ENCODE measurements at places on chromosomes 11 and 22.

DNA sequence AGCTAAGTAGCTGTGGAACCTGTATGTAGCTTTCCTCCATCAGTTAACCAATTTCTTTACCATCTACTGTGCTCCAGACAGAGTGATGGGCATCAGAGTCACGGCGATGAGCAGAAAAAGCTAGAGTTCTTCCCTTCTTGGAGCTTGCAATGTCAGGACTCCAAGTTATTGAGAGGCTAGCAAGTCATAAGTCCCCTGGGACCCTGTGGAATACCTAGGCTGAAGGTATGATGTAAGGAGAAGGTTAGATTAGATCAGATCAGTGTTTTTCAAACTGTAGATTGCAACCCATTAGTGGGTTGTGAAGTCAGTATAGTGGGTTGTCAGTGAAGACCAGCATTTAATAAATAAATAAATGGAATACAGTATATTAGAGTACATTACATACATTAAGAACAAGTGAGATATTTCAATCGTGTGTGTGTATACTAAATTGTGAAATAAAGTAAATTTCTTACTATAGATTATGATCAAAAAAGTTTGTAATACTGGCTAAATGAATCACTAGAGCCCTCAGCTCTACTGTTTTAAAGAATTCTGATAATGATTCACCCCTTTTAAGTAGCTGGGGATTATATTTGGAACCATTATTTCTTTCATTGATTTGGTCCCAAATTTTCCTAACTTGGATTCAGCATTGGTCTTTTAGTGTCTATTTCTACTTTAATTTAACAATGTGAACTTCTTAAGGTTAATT, 52.3 kb downstream of the RASSF10 start:
- no peak for DNase-seq

DNA sequence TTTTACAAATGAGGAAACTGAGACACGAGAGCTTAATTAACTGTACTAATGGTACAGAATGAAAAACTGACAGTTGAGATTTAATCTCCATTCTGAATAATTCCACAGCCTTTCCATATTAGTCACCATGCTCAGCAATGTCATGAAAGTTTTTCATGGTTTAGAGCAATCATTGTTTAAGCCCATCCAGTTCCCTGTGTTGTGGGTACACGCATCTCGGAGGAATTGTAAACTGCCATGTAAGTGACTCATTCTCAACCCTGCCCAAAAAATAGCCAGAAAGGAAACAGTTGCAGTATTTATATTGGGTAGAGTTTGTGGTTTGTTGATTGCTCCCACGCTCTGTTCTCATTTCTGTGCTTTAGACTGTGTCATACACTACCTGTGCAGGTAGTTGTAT, 1790.8 kb downstream of the LRRC4C start:
- no peak for DNase-seq

DNA sequence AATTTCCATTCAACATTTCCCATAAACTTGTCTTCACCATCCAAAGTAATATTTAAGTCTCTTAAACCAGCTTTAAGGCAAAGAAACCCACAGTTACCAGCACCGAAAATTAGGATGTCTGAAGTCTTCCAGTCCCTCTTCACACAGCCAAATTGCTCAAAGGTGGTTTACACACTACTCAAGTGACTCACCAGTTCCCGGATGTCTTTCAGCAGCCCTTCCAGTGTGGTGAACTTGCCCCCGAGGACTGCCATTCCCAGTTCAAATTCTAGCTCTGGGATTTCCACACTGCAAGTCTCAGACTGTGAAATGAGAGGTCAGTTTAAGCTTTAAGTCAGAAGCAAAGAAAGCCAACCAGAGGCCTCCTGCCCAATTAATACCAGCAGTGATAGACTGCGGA, 5.1 kb downstream of the ZPR1 start:
- DNase-seq: no peak

- no peak for DNase-seq
Measured at GRCh38 chr11:85619499-85619898, 7.6 kb downstream of the DLG2 start.

DNA sequence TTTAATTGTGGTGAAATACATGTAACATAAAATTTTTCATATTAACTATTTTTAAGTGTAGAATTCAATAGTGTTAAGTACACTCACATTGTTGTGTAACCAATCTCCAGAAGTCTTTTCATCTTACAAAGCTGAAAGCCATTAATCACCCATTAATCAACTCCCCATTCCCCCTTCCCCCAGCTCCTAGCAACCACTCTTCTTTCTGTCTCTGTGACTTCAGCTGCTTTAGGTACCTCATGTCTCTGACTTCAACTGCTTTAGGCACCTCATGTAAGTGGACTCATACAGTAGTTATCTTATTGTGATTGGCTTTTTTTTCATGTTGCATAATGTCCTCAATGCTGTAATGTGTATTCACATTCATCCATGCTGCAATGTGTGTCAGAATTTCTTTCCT, 150.8 kb upstream of the NTM start:
- no peak for DNase-seq

- no peak for DNase-seq
Measured at GRCh38 chr11:58485961-58486360, 21.9 kb downstream of the OR5B21 start.

DNA sequence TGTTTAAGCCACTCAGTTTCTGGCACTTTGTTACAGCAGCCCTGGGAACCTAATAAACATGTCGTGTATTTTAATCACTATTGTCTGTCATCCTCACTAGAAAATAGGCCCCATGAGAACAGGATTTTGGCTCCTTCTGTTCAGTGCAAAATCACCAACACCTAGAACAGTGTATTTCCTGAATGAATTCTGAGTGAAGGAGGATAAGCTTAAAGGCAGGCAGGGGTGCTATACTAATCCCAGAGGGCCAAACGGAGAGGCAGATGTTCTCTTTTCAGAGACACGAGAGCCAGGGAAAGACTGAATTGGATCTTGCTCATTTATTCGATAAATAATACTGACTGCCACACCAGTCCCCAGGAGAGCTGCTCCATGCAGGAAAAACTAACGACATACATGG, 10.4 kb downstream of the SMCO4 start:
- DNase-seq: no peak

- no peak for DNase-seq
Measured at GRCh38 chr22:31393893-31394292, 5.5 kb upstream of the DRG1 start.

- DNase-seq: no peak
Measured at GRCh38 chr22:48356731-48357130, 1470.9 kb downstream of the BRD1 start.

DNA sequence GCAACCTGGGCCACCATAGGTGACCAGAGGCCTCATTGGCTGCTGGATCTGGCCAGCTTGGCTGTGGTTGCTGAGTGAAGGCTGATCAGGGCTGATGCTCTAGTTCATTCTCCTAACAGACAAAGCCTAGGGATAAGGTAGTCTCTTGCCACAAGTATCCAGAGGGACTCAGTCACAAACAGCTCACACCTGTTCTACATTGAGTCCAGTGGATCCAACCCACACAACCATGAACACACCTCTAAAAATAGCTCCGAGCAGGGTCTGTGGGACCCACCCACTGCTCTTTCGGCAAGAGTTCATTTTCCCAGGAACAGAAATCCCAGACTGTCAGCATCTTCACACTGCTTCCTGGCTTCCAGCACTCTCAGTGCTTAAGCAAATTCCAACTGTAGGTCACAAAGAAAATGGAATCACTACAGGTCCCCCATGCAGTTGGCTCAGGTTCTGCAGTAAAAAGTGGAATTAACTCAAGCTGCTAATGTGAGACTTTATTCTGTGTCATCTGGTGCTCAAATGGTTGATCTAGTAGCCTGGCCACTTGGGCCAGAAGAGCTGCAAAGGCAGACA, 67.3 kb downstream of the PPFIBP2 start:
- DNase-seq: no peak

DNA sequence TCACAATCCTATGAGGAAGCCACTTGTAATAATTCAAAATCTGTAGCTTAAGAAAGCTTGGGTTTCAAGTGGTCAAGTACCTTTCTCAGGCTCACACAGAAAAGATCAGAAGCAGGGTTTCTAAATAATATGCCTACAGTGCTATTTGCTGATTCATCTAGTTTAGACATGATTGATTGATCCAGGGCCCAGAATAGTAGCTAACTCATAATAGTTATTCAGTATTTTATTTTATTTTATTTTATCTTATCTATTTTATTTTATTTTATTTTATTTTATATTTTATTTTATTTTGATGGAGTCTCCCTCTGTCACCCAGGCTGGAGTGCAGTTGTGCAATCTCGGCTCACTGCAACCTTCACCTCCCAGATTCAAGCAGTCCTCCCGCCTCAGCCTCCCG, 15.9 kb upstream of the PANX3 start:
- DNase-seq: no peak

- DNase-seq: no peak
Measured at GRCh38 chr22:49964136-49965090, 3.8 kb downstream of the PIM3 start.

DNA sequence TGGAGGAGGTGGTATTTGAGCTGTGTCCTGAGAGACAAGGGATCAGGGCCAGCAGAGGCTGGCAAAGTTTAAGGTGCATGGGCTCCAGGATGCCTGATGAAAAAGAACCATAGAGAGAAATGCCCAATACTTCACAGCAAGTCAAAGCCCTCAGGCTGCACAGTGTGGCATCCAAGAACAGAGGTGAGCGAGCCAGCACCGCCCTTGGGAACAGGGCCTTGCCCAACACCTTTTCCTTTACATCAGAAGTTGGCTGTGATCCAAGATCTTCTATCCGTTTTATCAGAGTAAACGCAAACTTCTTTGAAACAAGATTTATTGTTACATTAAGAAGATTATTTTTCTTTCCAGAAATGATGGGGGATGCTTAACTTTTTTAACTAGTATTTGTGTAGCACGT, 1.4 kb downstream of the B3GNT6 start:
- no peak for DNase-seq

GRCh38 chr11:119169282-119169719, 776 bp downstream of the NLRX1 start:
- no peak for DNase-seq

GRCh38 chr11:45774786-45775185, 30.2 kb upstream of the SLC35C1 start:
- DNase-seq: no peak

DNA sequence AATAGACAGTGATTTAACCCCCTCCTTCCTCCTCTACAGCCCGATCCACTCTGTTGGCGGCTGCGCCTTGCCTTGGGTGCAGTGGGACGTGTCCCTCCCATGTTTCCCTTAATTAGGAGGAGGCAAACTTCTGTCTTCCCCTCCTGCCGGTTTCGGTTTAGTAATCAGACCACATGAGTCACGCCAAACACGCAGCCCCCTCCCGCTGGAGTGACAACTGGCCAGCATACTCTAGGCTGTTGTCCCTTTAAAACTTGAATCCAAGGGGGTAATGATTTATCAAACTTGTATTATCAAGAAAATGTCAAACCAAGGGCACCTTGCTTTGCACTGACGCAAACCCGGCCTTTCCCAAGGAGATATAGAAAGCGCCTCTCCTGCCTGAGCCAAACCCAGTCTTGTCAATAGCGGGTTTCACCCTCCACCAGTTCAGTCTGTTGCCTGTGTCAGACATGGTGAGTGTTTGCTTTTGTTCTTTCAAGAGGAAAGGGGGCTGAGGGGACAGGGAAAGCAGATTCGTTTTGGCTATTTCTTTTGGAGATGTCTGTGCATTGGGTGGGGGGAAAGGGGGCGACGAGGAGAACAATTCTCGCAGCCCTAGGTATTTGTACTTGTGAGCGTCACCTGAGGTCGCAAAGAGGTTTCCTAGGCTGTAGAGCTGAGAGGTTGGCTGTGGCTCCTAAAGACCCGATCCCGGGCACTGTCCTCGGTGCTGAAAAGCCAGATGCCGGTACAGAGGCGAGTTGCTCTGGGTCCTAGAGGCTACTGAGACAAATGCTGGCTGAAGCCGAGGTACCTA, at the start of gene SLC6A5:
TSS of gene SLC6A5 (plus strand) at position 388 of the 799 bp plus-strand sequence. CDS start at position 453, 65 bp downstream.
- no peak for DNase-seq

- no peak for DNase-seq
Measured at GRCh38 chr22:25281675-25282345, 62.4 kb downstream of the CRYBB2 start.

GRCh38 chr22:22210375-22210774, 34.2 kb upstream of the VPREB1 start:
- DNase-seq: peak; percentile 16

GRCh38 chr11:93370260-93370659, 39.7 kb downstream of the DEUP1 start:
- DNase-seq: no peak

GRCh38 chr22:31800065-31800464, 46.2 kb downstream of the DEPDC5 start:
- DNase-seq: no peak

DNA sequence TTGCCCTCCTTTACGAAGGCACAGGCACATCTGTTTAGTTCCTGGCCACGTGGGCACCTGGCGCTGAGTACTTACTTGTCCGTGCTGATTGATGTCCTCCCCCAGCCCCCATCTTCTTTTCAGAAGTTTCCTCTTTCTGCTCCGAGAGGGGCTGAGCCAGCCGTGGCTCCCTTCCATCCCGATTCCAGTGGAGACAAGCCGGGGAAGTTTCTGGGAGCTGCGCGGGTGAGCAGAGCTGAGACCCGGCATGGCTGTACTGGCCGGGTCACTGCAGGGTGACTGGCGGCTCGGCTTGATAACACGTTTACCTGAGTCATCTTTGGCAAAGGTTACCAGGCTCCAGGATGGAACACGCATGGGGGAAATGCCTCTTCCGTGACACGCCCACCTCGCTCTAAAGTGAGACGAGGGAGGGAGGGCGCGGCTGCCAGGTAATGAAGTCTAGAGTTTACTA, 45.4 kb upstream of the ATXN10 start:
- DNase-seq: no peak

- no peak for DNase-seq
Measured at GRCh38 chr11:134741453-134742223, 329.6 kb upstream of the B3GAT1 start.

GRCh38 chr11:73141309-73142127, 600 bp downstream of the FCHSD2 start:
- DNase-seq: peak; percentile 40

GRCh38 chr22:29689206-29689879, 30.5 kb upstream of the CABP7 start:
- no peak for DNase-seq

DNA sequence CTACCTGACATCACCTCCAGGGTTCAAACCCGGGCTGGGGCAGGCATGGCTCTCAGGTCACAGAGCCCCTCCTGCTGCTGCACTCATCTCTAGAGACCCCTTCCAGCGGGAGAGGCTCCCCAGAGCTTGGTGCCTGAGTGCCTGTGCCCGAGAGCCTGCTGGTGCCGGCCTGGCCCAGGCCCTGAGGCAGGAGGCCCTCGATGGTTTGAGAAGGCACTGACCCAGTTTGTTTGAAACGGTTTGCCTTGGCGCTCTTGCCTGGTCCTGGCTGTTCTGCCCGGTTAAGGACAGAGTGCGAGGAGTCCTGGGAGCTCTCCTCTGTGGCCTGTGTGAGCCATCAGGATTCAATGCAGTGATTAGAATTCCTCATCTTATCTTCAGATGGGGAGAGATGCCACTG, 88.9 kb downstream of the TBC1D22A start:
- DNase-seq: no peak

GRCh38 chr11:46664612-46665011, 35.8 kb downstream of the ARHGAP1 start:
- DNase-seq: no peak

- DNase-seq: no peak
Measured at GRCh38 chr11:60513496-60514460, 1.4 kb upstream of the MS4A13 start.

DNA sequence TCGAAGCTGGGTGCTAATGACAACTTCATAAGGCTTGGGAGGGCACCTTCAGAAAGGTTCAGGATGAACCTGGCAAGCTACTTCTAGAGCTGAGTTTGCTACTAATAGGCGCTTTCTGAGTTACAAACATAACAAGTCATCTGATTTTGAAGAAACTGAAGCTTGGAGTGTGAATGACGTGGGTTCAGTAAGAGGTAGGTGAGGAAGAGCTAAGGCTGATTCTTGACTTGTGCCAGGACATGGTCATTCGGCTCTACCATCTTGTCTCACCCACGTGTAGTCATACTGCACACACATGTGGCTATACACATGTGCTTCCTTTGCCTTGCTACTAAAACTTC, 56.4 kb downstream of the SWAP70 start:
- DNase-seq: no peak

Data from stimulated activated CD8-positive, alpha-beta memory T cell treated with anti-CD3 and anti-CD28 coated beads, Interleukin-15, amount 100 ng/mL, for 24 hours (primary cell).